ENCODE measurements at places on chromosomes 16 and 17.

GRCh38 chr16:28924399-28924761 lies 658 bp downstream of the RABEP2 start:
- no peak for DNase-seq

DNA sequence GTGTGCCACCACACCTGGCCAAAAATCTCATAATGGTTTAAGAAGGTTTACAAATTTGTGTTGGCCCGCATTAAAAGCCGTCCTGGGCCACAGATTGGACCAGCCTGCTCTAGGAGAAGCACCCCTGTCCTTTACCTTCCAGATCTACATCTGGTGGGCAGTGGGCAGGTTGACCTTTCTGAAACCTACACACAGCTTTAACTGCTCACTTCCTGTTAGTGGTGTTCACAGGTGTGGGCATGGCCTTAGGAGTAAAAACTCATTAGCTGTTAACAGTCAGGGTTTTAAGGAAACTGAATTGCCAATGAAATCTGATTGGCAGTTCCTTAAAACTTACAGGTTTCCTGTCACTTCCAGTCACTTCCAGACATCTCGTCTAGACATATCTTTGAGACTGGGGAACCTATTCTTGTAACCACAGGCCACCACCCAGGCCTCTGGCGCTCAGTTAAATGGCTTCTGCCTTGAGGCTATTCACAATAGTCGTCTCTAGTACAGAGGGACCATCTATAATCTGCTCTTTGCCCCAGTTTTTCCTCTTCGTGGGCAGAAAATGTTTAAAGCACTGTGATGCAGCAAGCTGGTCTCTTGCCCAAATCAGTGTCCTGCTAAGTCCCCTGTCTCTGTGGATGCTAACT lies 29.3 kb downstream of the GNGT2 start:
- no peak for DNase-seq

DNA sequence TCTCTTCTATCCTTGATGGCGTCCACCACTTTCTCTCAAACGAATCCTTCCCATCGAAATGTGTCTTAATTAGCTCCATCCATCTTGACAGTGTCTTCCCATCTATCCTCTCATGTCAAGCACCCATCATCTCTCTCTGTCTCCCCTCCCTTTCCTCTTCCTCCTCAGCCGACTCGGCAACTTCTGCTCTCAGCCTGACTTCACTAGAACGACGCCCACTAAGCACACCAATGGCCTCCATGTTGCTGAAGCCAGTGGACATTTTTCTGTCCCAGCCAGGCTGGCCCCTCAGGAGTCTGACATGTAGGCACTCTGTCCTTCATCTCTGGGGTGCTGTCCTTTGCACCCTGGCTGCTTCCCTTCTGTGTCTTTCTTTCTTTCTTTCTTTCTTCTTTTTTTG lies 2.5 kb upstream of the SPATA20 start:
- DNase-seq, result no peak

DNA sequence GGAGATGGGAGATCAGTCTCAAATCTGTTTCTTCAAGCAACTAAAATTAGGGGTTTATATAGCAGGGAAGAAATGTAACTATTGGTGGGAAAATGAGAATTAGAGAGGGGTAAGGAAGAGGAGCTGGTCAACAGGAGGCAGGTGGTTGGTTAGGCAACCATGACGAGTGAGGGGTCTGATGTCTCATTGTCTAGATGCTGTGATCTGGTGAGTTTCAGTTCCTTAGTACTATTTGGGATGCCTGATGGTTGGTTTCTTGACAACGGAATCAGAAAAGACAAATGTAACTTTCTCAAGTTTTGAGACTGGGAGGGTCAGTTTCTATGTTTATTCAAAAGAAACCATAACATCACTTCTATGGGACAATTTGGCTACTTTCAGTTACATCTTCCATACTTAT lies 415.3 kb upstream of the C16orf82 start:
- DNase-seq, result no peak

DNA sequence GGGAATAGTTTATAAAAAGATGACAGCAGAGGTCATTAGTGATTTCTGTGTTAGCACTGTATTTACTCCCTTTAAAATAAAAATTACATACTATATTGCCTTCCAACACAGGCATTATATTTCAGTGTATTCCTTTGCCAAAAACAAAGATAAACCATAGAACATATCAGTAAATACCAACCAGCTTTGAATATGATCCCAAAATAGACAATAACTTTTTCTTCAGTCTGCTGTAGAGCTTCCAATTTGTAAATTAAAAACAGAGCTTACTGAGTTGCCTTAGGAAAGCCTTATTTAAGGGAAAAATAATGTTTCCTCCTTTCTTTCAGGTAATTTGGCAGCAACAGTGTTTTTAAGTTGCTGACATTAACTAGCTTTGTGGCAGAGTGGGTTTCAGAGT lies 352.1 kb upstream of the TBX2 start:
- DNase-seq, result no peak

GRCh38 chr16:28301620-28302019 lies 9.3 kb downstream of the SBK1 start:
- DNase-seq, result no peak

- DNase-seq, result no peak
Observed at GRCh38 chr16:64096689-64097088, 1025.2 kb downstream of the CDH11 start.

DNA sequence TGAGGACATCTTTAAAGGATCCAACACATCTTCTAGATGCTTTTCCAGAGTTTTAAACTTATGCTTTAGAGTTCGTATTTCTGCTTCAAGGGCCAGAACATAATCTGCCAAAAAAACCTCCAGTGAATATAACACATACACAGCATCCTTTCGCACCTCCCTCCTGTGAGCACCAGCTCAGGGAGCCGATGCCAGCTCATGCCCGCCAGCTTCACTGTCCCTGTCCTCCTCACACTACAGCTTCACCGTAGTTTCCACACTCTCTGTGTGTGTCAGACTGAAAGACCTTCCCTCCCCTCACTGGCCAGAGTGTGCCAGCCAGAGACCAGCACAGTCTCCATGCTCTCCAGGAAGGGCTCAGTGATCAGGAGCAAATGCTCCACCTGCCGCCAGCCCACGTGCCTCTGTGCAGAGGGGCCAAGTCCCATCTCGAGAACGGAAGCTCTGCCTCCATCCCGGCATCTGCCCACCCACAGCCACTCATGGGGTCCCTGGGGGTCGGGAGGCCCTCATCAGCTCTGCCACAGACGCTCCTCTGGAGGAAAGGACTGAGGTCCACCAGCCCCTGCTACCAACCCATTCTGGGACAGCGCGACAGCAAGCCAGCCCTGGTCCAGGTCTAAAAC lies 40.8 kb downstream of the CCDC57 start:
- no peak for DNase-seq

DNA sequence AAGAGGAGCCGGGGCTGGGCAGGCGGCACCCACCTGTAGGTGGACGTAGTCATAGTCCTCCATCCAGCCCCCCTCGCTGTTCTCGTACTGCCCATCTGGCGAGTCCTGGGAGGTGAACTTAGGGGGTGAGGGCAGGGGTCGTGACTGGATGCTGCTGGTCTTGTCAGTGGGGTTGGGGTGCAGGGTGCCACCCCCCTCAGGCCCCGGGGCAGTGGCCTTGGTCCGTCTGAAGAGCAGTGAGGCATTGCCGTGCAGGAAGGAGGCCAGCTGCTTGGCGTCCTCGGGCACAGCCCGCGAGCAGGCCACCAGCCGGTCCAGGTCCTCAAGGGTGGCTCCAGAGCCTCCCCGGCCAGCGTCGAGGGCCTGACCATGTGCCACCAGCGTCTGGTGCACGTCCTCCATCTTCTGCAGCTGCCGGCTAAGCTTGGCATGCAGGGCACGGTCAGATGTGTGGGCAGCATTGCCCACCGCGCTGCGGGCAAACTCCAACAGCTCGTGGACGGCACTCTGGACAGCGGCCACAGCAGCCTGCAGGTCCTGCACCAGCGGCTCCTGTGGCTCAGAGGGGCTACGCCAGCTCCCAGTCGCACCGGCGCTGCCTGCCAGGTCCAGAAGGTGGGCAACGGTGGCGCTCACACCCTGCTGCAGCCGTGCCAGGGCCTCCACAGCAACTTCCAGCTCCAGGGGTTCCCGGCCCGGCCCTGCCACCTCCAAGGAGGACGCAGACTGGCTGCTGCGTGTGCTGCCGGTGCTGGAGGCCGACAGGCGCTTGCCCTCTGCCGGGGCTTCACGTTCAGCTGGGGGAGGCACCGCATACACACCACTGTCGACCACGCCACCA lies 16.3 kb downstream of the CTRB1 start:
- no peak for DNase-seq

GRCh38 chr17:32484041-32484461 lies 2.7 kb upstream of the CDK5R1 start:
- DNase-seq, result no peak

- no peak for DNase-seq
Observed at GRCh38 chr17:13200671-13201070, 182.8 kb upstream of the ELAC2 start.

- DNase-seq, result no peak
Observed at GRCh38 chr17:50099003-50099402, 3.9 kb downstream of the PDK2 start.

DNA sequence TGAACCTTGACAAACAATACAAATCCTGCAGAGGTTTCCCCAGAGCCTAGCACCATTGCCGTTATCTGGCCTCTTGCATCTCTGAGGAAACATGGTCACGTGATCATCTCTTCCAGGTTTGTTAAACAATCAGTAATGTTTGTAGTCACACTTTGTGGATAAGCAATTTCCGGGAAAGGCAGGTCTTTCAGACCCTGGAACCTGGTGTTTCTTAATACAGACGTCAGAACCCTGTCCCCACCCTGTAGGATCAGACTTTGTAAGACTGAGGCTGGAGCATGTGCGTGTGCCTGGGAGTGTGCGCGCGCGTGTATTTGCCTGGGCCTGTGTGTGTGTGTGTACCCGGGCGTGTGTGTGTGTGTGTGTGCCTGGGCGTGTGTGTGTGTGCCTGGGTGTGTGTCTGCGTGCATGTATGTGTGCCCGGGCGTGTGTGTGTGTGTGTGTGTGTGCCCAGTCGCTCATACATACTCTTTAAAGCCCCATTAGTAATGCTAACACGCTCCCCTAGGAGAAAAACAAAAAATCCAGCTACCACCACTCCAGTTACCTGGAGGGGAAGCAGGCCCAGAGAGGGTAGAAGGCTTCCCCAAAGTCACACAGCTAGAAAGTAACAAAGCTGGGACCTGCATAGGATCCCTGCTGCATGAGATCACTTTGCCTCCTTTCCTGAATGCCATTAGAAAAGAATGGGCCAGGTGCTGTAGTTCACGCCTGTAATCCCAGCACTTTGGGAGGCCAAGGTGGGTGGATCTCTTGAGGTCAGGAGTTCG lies 5.3 kb downstream of the CTNS start:
- no peak for DNase-seq

- DNase-seq, result no peak
Observed at GRCh38 chr16:88007321-88007731, 56.1 kb downstream of the BANP start.

- DNase-seq, result peak; percentile 99
Observed at GRCh38 chr17:1516388-1517161, at the start of gene INPP5K. INPP5K (minus strand) TSS chr17:1516612; CDS start chr17:1516499, 113 bp downstream.

DNA sequence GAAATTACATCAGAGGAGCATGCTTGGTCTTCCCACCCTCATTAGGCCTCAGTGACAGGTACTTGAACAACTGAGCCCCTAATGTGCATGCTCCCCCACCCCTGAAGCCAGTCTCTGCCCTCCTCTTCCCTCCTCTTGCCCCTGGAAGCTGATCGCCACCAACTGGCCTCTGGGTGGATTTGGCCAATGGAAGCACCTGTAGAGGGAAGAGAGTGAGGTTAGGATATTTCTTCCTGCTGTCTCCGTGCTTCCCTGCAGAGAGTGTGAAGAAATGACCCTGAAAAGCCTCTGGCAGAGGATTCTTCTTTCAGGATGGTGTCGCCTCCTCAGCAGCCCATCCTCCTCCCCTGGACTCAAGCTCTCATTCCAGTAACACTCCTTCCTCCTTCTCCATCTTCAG lies 5.9 kb upstream of the CBLN1 start:
- DNase-seq, result no peak

DNA sequence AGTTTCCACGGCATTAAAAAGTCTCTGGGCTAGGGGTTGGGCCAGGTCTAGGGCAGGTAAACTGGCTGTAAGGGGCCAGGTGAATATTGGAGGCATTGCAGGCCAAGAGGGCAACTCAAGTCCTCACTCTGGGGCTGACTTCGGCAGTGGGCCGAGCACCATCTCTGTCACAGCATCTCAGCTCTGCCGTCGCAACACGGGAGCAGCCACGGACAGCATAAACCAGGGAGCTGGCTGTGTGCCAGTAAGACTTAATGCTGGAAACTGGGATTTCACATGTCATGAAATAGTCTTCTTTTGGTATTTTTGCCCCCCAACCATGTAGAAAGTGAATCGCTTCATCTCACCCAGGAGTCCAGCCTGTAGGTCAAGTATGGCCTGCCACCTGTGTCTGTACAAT lies 12.6 kb upstream of the LGALS9 start:
- no peak for DNase-seq

- no peak for DNase-seq
Observed at GRCh38 chr16:85851034-85851785, 47.8 kb upstream of the IRF8 start.

DNA sequence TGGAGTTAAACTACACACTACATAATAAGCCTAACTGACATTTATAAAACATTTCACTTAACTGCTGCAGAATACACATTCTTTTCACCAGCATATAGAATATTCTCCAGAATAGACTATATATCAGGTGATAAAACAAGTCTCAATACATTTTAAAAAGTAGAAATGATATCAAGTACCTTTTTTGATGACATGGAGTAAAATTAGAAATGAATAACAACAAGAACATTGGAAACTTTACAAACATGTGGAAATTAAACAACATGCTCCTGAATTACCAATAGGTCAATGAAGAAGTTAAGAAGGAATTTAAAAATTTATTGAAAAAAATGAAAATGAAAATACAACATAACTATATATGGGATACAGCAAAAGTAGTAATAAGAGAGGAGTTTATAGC lies 47.5 kb upstream of the CES5A start:
- no peak for DNase-seq

GRCh38 chr16:84024854-84025253 lies 17.7 kb downstream of the SLC38A8 start:
- DNase-seq, result no peak

DNA sequence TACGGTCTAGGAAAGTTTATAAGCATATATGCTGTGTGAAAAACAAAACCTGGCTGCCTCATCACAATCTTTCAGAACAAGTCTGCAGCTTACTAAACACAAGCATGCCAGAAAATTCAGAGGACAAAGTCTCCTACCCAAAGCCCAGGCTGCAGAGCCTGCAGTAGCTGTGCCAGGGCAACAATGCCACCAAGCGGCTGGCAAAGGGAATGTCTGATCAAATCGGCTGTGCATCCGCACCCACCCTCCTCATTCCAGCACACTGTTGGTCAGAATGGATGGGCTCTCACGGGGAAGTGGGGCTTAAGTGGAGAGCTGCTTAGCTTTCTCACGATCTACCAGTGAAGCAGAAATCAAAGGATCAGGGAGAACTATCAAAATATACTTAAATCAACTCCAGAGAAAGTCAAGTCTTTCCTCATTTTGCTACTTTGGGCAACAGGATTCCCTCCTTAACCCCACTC lies 73.5 kb downstream of the CYTH1 start:
- peak; percentile 95 for DNase-seq

DNA sequence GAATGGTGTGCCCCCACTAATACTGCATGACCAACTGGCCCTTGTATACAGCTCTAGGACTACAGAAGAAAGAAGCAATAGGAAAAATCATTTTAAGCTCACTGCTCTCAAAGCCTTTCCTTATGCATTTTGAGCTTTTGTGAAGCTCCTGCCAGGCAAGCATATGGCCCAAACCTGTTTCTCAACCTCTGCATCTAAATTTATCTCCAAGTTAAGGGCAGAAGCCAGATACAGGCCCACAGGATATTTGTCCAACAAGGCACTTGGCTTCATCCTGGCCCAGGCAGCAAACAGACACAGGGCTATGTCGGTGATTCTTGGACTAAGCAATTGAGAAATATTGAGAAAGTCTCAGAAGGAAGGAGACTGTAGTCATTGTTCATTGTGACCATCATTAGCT lies 43.9 kb downstream of the CCT6B start:
- no peak for DNase-seq
